ENCODE measurements at places on chromosomes 1 and 21.

DNA sequence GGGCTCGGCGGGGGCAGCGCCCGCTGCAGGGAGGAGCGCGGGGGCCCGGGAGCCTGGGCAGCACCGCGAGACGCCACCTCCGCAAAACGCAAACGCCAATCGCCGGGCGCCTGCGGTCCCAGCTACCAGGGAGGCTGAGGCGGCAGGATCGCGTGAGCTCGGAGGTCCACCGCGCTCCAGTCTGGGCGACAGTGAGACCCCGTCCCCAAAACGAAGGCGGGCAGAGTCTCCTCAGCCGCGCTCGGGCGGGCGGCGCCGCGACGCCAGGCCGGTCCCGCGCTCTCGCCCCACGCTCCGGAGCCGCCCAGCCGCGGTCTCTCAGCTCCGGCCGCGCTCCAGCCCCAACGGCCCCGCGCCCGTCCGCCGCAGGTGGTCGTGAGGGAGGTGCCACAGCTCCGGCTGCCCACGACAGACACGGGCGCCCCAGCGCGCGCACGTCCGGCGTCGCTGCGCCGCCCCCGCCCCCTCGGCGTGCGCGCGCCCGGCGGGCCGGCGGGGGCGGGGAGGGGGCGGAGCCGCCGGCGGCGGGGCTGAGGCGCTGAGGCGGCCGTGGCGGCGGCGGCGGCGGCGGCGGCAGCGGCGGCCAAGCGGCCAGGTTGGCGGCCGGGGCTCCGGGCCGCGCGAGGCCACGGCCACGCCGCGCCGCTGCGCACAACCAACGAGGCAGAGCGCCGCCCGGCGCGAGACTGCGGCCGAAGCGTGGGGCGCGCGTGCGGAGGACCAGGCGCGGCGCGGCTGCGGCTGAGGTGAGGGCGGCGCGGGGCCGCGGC lies at the start of gene ADARB1:
Gene ADARB1, plus strand, starts transcription at position 533 of the 770 bp plus-strand sequence. CDS start 97,077 bp downstream, outside the sequence.
- peak; percentile 38 for DNase-seq

- DNase-seq = no peak
These were observed 61.0 kb downstream of the SELENOF start for GRCh38 chr1:86852782-86853408.

DNA sequence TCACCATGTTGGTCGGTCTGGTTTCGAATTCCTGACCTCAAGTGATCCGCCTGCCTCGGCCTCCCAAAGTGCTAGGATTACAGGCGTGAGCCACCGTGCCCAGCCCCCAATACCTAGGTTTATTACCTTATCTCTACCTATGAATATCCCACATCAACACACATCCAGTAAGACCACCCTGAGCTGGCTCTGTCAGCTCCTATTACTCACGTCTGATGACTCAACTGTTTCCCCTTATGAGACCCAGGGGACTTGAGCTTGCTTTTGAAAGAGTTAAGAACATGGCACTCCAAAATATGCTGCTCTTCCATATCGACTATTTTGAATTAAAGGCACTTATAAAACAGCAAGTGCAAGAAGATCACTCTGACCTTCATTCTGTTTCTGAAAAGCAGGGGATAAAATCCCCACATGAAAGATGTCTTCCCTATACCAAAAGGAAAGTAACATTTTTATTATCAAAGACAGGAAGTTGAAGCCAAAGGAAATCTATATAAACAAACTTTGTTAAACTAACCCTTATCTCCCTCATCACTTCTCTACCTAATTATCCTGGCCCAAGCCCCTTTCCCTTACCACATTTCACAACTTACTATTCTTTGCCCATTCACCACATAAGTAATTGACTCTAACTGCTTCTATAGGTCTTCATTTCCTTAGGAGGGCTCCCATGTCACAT lies 41.3 kb upstream of the OSBPL9 start:
- DNase-seq = no peak

GRCh38 chr1:230797942-230798365 lies 50.8 kb downstream of the CAPN9 start:
- DNase-seq = no peak

- DNase-seq = no peak
These were observed 1.5 kb downstream of the PHGDH start for GRCh38 chr1:119713039-119713748.

GRCh38 chr1:68745451-68745850 lies 248.6 kb upstream of the DEPDC1 start:
- DNase-seq = no peak

- DNase-seq = no peak
These were observed 380.4 kb downstream of the NPHP4 start for GRCh38 chr1:5611851-5612250.

- DNase-seq = no peak
These were observed 558 bp upstream of the KIF21B start for GRCh38 chr1:201023920-201024624.

DNA sequence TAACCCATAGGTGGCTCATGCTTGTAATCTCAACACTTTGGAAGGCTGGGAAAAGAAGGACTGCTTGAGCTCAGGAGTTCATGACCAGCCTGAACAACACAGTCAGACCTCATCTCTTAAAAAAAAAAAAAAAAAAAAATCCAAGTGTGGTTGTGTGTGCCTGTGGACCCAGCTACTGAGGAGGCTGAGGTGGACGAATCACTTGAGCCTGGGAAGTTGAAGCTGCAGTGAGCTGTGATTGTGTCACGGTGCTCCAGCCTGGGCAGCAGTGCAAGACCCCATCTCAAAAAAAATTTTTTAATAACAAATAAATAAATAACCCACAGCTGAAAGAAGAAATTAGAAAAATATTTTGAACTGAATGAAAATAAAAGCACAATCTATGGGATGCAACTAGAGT lies 13.8 kb downstream of the INTS7 start:
- no peak for DNase-seq

DNA sequence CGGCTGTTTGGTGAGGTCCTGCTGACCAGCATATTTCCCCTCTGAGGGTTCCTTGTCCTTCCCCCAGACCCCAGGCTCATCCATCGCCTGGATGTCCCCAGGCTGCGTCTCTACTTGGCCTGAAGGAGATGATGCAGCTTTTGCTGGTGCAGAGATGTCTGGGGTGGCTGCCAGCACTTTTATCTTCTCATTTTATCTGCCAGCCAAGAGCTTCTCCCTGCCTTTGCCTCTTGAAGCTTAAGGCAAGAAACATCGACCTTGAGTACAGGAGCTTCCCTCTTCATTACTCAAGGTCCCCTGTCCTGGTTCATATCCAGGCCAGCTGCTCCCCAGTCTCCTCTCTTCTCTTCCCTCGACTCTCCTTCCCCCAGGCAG lies 9.2 kb upstream of the H6PD start:
- no peak for DNase-seq

- DNase-seq = no peak
These were observed 267.8 kb downstream of the GRIK3 start for GRCh38 chr1:36766481-36766880.

GRCh38 chr1:92739669-92740524 lies 45.0 kb downstream of the EVI5 start:
- DNase-seq = no peak

GRCh38 chr1:206658264-206658980 lies 23.1 kb downstream of the DYRK3 start:
- DNase-seq = peak; percentile 55

DNA sequence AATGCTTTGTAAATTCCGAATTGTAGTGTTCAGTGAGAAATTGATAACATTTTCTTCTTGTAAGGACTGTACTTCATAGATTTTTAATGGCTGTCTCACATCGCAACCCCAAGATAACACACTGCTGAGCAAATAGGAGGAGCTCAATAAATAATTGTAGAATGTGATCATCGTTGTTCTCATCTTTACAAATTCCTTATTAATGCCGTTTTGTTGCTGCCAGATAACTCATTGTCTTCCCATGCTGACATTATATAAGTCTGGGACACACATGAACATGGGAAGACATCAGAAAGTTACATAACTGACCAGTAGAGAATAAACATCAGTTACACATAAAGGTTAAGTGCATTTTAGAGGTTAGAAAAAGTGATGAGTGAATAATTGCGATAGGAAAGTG lies 46.4 kb upstream of the TSPAN2 start:
- DNase-seq = no peak

- DNase-seq = no peak
These were observed 91.5 kb downstream of the SIPA1L2 start for GRCh38 chr1:232538224-232538942.

DNA sequence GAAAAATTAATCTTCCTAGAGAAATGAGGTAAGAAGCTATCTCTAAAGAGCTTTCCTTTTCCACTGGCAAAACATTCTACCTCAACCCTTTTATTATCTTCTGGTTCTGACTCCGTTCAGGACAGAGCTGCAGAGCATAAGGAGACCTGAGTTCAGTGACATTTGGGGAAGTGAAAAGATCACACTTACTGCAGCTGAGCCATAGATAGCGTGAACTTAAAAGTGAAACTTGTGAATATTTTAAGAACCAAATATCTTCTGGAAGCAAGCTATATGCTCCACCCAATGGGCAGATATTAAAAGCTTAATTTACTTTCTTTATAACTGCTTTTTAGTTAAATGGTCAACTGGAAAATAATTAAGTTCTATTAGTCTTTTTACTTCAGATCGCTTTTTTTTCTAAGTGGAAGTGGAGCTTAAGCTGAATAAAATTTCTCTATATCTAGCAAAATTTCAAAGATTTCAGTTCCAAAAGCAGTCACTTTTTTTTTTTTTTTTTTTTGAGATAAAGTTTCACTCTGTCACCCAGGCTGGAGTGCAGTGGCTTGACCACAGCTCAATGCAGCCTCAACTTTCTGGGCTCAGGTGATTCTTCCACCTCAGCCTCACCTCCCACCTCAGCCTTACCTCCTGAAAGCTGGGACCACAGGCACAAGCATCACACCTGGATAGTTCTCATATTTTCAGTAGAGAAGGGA lies 11.9 kb downstream of the PTPN22 start:
- no peak for DNase-seq

All from effector memory CD8-positive, alpha-beta T cell (primary cell).